ENCODE measurements at places on chromosomes 7 and 10.

GRCh38 chr10:102458656-102459055, 7.3 kb upstream of the C10orf95 start:
- no peak for DNase-seq

- no peak for DNase-seq
Observed at GRCh38 chr7:70771451-70771850, 360.5 kb upstream of the GALNT17 start.

- DNase-seq, result no peak
Observed at GRCh38 chr7:38863601-38864291, 45.2 kb downstream of the VPS41 start.

- DNase-seq, result no peak
Observed at GRCh38 chr7:108454674-108455550, 1.3 kb downstream of the NRCAM start.

- DNase-seq, result no peak
Observed at GRCh38 chr7:135333200-135333599, 99.6 kb downstream of the STRA8 start.

DNA sequence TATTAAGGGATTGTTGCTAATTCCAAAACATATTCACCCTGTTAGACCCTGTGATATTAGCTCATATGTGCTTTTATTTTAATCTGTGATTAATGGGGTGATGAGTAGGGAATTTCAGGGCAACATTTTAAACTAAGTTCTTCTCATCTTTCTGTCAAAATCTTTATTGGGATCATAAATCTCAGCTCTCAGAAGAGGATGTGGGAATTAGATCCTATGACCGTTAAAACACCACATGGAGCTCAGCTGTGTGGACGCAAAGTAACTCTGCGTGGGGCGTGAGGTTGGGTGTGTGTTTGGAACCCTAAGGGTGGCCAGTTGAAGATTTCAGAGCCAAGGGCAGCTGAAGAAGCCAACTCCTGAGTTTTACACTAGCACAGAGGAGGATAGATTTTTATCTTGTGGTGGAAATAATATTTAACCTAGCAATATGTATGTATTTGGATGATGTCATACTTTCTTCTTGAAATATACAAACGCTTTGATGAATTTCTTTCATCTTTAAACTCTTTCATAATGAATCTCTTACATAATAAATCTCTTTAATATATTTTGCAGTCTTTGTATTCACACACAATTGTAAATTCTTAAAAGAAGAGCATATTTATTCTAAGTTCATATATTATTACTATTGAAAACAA, 64.4 kb downstream of the EPDR1 start:
- no peak for DNase-seq

DNA sequence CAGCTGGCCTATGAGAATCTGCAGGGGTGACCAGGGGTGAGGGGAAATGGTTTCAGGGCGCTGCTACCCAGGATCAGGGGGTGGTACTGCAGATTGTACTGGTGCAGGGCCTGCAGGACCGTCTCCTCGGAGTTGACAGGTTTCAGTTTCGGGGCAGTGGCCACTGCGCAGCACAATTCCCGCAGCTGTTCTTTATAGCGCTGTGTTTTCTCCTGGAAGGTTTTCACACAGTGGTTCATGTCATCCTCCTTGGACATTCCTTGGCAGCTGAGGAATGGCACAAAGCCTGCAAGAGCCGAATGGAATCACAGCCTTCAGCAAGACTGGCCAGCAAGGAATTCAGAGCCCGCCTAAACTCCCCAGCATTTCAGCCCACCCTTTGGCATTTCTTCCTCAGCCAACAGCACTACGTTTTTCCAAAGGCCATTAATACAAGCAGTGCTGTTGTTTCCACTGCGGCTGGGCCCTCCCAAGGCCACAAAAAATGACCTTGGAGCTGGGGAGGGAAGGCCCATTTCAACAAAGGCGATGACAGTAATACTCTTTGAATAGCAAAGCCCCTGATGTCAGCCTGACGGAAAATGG, 44.9 kb downstream of the PNLIPRP2 start:
- no peak for DNase-seq

GRCh38 chr10:89363729-89364442, 14.0 kb upstream of the IFIT1B start:
- DNase-seq, result no peak

GRCh38 chr7:66896441-66896840, 24.6 kb upstream of the TMEM248 start:
- DNase-seq, result no peak

DNA sequence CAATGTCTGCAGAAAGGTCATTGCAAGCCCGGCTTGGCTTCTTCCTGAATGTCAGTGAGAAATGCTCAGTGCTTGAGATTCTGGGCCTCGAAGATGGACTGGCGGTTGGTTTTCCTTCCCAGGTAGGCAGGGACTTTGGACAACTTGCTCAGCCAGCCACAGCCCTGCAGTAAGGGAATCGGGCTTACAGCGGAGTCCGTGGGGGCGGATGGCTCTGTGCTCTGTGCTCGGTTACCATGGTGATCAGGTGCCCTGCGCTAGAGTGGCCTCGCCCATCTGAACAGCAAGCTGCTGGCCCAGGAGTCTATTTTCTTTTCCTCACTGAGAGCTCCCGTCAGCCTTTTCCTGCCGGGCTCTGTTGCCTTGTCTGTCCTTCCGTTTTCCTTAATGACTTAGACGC, 77.8 kb upstream of the SH2B2 start:
- DNase-seq, result no peak

GRCh38 chr10:4262870-4263600, 478.0 kb upstream of the KLF6 start:
- no peak for DNase-seq

- DNase-seq, result no peak
Observed at GRCh38 chr10:48695636-48696534, 11.2 kb downstream of the WDFY4 start.

Data from COLO829 (cell line).